ENCODE measurements at places on chromosomes 5 and 9.

GRCh38 chr9:15606643-15607472 lies 54.0 kb downstream of the CCDC171 start:
- DNase-seq, result peak; percentile 53

DNA sequence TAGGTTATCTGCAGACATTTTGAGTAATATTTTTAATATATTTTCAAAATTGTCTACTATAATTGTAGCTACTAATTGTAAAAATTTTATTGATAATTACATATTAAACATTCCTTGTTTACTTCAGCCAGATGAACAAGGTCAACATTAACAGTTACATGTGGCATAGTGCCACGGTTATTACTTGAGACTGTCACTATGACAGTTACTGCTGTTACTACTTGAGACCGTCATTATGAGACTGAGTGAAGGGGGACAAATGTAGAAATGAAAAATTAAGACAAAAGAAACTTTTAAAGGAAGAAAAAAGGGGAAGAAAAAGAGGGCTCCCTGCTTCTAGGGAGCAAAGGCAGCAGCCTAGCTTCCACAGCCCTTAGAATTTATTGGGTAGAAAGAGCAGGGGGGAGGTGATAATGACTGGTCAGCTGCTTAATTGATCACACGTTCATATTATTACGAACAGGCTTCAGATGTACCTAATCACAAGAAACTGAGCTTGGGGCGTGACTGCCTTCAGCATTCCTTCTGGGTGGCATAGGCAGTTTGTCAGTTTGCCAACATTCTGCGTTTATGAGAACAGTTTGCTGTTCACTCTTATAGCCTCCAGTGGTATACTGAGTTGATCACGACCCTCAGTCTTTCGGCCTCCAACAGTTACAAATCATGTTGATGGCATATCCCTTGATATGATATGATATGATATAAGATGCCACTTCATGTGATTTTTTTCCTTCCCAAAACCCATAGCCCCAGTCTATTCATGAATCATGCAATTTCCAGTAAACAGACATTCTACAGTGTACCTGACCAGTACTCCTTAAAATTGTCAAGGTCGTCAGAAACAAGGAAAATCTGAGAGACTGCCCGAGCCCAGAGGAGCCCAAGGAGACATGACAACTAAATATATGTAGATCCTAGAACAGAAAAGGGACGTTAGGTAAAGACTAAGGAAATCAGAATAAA lies 13.1 kb downstream of the MARCHF6 start:
- DNase-seq, result peak; percentile 68

- DNase-seq, result no peak
Observed at GRCh38 chr9:95012902-95013301, 286.4 kb downstream of the AOPEP start.

DNA sequence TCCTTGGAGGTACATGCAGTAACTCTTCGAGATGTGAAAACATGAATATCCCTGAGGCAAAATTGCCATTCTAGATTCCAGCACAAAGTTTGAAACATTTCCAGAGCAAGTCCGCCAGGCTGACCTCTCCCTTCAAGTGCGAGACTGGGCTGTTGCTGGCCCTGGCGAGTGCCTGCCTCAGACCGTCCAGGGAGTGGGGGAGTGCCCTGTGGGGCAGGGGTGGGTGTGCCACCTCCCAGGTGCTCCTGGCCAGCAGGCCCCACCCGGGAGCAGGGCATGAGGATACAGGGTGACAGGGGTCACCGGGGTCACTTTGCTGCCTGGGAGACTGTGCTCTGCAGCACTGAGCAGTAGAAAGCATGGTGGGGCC lies 199.9 kb downstream of the AOPEP start:
- DNase-seq, result no peak

DNA sequence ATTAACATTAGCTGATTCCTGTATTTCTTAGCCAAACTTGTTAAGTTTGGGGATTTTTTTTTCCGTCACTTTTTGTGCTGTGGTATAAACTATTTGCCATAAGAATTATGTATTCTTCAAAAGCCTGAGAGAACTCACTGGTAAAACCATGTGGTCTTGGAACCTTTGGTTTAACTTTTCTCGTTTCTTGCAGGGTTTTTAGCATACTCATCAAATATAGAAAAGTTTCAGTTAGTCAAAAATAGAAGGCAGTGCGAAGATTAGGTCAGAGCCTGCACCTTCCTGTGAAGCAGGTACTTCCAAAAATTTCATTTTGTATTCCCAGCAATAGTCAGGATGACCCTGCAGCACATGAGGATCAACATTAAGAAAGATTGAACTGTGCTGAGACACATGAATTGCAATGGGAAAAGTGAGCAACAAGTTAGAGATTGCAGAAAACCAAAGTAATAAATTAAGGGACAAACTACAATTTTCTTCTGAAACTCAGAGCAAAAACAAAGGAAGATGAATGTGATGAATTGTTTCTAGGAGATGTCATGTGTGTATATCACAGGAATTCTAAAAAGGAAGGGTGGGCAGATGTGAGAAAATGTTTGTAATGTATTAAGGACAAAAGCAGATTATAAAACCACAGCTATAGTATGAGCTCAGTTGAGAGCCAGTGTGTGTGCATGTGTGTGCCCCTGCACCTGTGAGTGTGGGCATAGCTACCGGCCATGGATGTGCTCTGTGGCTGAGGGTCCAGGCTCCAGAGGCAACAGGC lies 102.2 kb downstream of the ANGPTL2 start:
- no peak for DNase-seq

DNA sequence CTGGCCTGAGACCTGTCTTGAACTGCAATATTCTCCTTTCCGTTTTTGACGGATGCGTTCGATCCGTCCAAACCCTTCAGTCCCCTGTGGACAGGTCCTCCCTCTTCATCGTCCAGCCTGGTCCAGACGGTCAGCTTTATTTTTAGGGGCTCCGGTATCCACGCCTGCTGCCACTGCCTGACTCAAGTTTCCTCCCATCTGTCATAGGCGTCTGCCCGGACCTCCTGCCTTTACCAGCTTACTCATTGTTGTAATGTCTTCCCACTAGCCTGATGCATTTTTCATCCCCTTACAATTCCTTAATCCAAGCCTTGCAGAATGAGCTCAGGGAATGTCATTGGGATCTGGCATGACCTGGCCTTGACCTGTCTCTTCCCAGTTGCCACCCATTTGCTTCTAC lies 145.8 kb downstream of the TENT4A start:
- no peak for DNase-seq

GRCh38 chr5:23703940-23704855 lies 196.8 kb downstream of the PRDM9 start:
- peak; percentile 55 for DNase-seq

GRCh38 chr5:122296871-122297270 lies 15.2 kb upstream of the SNCAIP start:
- no peak for DNase-seq

DNA sequence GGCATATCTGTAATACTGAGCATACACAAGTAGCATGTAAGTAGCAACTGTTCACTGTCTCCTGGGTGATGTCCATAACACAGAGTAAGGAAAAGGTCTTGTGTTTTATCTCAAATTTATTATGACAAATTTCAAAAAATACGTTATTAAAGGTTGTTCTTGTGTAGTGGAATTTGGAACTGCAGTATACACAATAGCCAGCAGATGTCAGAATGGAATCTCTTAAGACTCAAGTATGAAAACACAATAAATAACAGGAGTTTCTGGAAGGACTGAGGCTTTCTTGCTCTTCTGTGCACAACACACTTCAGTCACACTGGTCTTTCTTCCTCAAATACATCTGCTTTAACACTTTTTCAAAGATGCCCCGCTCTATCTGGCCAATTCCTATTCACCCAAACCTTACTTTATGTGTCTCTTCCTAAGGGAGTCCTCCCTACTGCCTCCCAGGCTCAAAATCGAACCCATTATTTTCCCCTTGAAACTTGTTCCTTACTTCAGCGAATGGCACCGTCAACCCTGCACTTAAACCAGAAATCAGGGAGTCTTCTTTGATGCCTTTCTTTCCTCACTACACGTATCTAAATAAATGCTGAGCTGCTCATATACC lies 6.5 kb upstream of the FBXO10 start:
- DNase-seq, result peak; percentile 30

DNA sequence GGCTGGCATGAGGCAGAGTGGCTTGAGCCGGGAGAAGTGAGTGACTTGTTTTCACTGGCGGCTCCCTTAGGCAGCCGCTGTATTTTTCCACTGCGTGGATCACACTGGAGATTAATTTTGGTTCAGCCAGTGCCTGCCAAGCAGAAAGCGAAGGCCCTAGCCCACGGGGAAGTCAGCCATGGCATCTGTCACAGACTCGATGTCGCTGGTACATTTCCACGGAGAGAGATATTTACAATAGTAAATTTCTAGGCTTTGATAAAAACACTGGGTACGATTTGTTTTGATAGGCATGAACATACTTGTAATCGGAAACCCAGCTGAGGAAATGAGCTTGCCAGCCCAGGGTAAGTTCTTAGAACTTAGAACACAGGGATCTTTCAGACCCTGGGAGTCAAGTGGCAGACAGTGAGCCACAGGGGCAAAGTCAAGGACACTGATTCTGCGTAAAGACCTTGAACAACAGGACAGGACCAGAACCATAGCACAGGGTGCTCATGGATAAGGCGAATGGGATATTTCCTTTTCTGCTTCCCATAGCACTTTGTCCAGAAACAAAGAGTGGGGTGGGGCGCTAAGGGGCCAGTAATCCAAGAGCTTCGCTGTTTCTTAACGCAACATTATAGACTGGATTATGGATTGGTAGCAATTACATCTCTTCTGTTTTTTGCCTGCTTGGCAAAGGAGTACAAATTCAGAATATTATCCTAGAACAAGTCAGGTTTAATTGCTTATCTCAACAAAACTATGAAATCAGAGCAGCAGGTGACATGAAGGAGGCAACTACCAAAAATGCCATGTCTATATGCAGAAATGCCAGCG lies 4.5 kb downstream of the DUSP1 start:
- DNase-seq, result no peak

DNA sequence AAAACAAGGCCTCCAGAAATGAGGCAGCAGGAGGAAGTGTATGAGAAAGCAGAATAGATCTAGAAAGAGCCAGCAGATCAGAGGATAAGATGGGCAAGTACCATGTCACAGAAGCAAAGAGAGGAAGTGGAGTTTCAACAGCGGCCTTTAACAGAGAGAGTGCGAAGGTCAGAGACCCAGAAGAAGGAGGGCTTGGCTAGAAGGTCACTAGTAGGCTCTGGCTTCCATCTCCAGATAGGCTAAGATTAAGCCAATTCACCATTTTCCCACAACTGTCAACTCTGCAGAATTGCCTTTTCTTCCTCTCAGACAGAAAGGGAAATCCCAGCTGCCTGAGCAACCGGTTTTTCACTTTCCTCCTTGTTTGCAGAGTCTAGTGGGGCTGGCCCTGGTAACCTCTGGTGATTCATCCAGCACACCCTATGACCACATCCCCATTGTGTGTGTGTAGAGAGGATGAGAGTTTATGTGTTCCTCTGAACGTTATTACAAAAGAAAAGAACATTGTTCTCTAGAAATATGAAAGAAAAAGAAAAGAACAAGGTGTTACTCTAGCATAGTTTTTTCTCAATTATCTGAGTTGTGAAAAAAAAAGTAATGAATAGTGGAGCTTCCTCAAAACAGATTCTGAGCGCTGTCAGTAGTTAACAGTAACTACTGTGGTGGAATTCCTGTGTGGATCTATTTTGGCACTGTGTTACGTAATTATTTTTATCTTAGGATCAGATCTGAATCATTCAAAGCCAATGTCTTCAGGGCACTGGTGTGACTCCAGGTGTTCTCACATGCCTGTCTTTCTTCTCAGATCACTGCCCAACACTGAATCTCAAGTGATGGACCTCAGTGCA lies 220.4 kb downstream of the ARRDC3 start:
- peak; percentile 76 for DNase-seq

- no peak for DNase-seq
Observed at GRCh38 chr5:1056611-1057484, 48.2 kb downstream of the NKD2 start.

DNA sequence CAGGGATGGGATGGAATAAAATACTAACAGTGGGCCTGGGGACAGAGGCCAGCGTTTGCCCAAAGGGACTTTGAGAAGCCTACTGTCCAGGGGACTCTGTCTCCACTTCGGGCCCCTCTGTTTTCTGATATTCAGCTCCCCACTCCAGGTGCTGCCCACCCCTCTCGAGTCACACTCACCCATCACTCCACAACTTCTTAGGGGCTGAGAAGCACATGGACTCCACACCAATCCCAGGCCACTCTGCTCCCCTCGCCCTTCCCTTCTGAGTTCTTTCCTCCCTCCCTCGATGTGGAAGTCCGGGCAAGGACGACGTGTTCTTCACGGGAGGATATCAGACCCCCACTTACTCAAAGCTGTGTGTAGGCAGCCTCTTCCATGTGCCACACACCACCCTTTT lies 124.5 kb downstream of the BARX1 start:
- no peak for DNase-seq

- DNase-seq, result peak; percentile 85
Observed at GRCh38 chr9:133147412-133148198, 16.1 kb downstream of the GBGT1 start.

DNA sequence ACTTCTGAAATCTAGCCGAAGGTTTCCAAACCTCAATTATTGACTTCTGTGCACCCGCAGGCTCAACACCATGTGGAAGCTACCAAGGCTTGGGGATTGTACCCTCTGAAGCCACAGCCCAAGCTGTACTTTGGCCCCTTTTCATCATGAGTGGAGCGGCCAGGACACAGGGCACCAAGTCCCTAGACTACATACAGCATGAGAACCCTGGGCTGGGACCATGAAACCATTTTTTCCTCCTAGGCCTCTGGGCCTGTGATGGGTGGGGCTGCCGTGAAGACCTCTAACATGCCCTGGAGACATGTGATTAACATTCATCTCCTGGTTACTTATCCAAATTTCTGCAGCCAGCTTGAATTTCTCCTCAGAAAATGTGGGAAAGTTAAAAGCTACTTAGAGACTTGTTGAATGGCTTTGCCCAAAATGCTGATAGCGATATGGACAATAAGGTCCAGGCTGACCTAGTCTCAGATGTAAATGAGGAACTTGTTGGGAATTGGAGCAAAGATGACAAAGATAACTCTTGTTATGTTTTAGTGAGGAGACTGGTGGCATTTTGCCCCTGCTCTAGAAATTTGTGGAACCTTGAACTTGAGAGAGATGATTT lies 34.1 kb upstream of the CPLANE1 start:
- no peak for DNase-seq

DNA sequence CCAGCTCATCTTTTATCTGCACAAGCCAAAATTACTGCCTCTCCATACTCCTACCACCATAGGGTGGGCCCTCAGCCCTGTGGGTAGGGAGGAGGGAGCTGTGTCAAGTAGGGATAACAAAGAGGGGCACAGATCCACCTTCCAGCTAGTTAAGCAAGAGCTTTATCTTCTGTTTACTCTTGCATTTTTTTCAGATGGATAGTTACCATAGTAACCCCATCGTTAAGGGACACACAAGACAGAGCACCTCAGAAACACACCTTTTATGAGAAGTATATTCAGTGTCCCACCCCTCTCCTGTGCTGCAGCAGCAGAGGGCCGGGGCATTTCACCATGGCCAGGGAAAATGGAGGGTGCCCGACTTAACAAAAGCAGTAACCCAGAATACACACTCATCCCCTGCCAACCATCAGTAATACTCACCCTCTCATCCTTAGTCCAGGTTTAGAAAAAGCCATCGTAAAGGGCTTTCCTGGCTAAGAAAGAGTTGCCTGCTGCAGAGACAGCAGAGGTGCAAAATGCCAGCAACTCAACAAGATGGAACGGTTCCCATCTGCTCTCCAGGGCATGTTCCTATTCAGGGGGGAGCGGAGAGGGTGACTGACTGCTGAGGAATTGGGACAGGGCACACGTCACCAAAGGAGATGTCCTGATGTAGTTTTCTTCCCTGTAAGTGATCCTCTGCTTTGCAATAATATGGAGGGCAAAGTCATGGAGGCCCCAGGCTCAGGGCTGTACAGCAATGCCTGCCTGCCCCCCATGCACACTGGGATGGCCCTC lies 25.1 kb downstream of the MACROH2A1 start:
- no peak for DNase-seq
